ENCODE measurements at places on chromosomes 16 and 17. TPM values are rescaled to one million over a fixed set of nuclear protein-coding genes. Genes with fewer than 3 reads are reported as not detected.

DNA sequence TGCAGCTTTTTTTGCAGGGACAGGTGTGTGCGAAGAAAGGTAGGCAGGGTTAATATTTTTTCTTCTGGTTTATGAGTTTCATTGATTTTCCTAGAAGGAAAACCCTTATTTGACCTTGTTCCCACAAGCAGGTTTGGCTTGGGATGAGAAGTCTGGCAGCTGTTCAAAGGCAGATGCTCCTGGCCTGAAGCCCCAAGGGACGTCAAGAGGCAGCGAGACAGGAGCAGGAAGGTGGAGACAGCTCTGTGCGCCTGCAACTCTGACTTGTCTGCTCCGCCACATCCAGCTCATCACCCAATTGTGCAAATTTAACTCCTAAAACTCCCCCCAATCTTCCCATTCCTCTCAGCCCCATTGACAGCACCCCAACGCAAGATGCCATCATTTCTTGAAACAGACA, 136.8 kb upstream of the XYLT1 start:
- no peak for DNase-seq

GRCh38 chr16:88976366-88977017, 515 bp downstream of the CBFA2T3 start:
- no peak for DNase-seq

- no peak for DNase-seq
These were observed 36.8 kb downstream of the NLRC5 start for GRCh38 chr16:57025941-57026777.

DNA sequence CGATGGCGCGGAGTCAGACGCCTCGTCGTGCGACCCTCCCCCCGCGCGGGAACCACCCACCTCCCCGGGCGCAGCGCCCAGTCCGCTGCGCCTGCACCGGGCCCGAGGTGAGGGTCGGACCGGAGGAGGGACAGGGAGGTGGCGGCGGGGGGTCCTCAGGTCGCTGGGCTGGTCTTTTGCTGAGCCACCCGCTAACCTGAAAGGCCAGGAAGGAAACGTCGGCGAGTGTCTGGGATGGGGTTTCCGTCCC, 4.9 kb downstream of the TBX2 start:
- DNase-seq, result no peak

GRCh38 chr17:50130559-50131305, 772 bp upstream of the SAMD14 start:
- DNase-seq, result no peak

DNA sequence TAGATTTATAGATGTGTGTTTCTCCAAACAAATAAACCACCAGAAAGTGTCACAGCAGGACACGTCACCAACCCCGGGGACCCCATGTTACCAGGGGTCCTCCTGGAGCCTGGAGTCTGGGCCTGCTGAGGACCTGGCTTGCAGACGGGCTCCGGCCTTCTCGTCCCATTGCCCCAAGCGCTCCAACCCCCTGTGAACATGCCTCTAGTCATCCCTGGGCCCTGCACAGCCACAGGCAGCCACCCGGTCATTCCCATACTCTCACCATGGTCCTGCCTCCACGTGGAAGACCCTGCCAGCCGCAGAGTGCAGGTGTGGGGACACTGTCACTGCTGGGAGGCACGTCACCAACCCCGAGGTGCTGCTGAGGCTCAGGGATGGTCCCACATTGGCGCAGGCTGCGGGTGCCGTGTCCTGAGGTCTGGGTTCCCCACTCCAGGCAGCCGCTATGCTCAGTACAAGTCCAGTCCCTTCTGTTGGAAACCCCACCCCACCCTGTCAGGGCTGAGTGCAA, 4.5 kb downstream of the SECTM1 start:
- DNase-seq, result no peak

- DNase-seq, result no peak
These were observed 3.8 kb downstream of the TTYH2 start for GRCh38 chr17:74217037-74217730.

DNA sequence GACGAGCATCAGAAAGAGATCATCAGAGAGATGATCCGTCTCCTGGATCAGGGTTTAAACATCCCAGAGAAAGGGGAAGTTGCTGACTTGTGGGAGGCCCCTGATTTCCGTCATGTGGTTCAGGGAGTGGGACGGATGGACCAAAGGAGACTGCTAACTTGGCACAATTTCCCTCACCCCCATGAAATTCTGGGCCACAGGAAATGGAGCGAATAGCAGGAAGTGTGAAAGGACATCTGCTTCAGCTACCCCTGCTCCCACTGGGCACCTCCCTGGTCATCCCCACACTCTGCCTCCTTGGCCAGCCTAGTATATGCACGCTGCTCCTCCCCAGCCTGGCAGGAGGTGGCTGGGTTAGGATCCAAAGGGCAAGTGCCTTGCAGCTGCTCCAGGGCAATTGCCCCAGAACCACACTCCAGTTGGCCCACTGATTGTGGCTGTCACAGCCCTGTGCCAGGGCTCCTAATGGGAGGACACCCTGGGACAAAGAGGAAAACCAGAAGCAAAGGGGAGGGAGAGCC, 1.3 kb downstream of the ARRB2 start:
- DNase-seq, result no peak

Gene CSH2
- not detected for polyA plus RNA-seq

Gene PLK1
- polyA plus RNA-seq, result 134 TPM

Gene KRTAP4-3
- polyA plus RNA-seq, result not detected

Gene CNGB1
- polyA plus RNA-seq, result not detected

Gene SGCA
- 69.9 TPM for polyA plus RNA-seq

Gene HOXB5
- 0.46 TPM for polyA plus RNA-seq

Data from cardiac muscle cell (in vitro differentiated cells and primary cell).